NCI-H1417 treated with DMSO at 0.1 percent for 48 hours (cell line): ENCODE measurements at places on chromosomes 3 and 15.

GRCh38 chr15:67945951-67946700 is 106.3 kb upstream of the RNU6-1 start:
- DNase-seq: no peak

DNA sequence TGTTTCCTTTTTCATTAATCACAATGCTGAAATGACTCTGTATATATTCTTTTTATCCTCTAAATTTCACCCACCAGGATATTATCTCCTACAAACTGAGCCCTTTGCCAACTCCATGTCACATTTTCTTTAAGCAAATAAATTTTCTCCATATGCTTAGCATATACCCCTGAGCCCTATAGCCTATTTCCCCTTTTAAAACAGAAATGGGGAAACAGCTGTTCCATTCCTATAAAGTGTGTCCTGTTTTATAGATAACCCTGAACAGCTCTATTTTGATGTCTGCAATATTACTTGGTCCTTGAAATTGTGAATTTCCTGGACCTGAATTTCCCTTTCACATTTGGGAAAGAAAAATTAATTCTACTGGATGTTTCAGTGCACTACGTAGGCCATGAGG is 15.6 kb upstream of the FILIP1L start:
- no peak for DNase-seq

DNA sequence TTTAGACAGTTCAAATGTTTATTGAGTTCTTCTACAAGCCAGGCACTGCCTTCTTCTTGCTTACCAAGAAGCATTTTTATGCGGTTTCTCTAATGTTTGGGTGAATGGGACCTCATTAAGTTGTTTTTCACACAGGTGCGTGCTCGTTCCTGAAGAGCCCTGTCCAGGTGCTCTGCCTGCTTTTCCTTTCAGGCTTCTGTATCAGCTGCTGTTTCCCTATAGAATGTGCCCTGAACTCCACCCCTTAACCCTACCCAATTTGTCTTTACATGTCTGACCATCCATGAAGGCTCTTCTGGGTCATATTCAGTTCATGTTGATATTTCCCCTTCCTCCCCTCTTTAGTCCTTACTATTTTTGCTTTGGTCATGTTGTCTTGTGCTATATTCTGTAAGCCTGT is 22.4 kb upstream of the GOLGA6L10 start:
- DNase-seq: no peak

DNA sequence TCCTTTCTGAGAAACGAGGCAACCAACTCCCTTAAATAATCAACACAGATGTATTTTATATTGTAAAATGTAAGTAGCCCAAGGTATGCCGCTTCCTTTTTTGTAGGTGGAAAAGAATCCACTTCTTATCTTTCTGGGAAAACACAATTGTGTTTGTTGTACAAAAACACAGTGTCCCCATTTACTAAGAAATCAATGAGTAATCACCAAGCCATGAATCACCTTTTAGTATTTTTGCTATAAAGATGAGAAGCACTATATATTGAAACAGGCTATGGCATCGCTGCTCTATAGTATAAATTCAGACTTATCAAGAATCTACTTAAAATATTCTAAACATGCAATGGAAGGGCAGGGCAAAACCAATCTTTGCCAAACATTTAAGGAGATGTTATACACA is 104.0 kb downstream of the TNIK start:
- DNase-seq: no peak

GRCh38 chr15:96737408-96737807 is 406.9 kb downstream of the NR2F2 start:
- no peak for DNase-seq

GRCh38 chr3:45640724-45641361 is 46.3 kb downstream of the LIMD1 start:
- no peak for DNase-seq

DNA sequence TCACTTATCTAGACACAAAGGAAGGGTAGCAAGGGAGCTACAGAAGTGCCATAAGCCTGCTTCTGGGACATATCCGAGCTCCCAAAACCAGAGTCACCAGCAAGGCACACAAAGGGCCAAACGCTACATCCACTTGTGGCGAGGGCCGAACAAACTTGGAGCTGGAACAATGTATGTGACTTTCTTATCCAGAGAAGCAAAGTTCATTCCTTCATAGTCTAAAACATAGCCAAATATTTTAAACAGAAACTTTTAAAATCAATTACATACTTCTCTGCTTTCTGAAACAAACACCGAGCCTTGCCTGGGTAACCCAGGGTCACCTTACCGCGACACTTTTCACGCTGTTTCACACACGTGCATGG is 15.9 kb downstream of the ZXDC start:
- no peak for DNase-seq

DNA sequence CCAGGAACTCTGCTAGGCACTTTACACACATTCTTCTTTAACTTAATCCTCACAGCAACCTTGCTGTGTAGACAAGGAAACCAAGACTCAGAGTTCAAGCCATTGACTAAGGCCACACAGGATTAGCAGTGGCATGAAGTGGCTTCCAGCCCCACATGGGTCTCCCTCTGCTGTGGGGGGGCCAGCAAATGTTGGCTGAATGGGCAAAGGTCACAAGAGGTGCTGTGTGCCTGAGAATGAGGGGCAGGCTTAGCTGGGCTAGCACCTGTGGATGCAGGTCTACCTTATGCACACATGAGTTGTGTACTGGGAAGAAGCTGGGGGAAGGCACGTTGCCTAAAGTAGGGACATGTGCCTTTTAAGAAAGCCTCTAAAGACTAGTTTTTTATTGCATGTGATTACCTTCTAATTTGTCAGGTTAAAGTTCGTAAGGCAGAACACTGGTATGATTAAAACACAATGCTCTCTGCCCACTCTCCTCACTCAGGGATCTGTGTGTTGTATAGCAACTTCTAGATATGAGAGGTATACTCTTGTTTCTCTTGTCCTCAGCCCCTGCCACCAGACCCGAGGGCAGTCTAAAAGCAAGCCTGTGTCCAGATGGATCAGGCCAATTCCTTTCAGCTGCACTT is 10.9 kb downstream of the BAHD1 start:
- no peak for DNase-seq

DNA sequence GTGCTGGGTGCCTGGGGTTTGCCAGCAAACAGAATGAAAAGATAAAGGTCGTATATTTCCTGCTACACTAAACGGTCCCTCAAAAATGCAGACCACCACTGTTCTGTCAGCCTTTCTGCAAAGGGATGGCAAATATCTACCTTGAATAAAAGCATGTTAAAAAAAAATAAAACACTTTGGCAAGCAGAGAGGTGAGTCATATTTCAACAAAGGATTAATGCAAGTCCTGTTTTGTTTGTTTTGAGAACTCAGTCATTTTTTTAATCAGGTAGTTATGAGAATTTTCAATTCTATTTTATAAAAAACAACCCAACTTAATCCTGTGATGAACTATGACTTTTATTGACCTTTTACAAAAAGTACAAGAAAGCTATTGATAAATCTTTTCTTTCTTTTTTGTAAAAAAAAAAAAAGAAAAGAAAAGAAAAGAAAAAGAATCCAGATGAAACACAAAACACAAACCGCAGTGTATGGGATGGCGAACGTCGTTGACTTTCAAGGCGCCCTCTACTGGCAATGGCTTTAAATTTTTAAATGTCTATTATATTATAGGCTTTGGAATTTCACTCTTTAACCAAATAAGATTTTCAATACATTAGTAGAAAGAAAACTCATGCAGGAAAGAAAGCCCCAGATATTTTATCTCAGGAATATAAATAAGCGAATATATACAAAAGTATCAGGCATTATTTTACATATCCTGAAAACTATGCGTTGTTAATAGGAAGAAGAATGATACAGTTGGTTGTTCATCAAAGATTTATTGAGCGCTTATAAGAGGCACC is 87.8 kb downstream of the NCEH1 start:
- no peak for DNase-seq

DNA sequence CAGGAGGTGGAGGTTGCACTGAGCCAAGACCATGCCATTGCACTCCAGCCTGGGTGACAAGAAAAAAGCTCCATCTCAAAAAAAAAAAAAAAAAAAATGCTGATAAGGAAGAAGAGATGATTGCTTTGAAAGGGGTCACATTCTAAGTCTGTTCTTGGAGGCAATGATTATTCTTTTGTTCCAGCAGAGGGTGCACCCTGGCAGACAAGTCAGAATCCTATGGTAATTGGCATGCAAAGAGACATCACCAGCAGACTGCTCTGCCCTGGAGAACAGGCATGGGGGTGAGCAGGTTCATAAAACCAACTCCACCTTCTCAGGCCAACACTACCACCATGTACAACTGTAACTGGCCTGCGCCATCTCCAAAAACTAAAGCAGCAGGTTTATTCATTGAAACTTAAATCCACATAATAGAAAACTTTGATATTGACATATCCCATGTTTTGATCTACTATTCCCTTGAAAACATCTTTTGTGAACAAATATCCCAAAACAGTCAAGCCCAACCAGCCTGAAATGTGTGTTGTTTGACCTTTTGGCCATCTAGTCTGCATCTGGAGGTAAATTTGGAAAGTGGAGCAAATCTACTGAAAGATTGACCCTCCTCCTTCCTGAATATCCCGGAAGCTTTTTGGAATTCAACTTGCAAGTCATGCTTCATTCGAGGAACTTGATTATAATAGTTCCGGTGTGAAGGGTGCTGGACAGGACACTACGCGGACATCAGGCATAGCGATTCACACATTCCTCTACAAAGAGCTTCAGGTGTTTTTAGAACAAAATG is 100.3 kb downstream of the MECOM start:
- no peak for DNase-seq
